Stimulated activated CD8-positive, alpha-beta memory T cell treated with anti-CD3 and anti-CD28 coated beads, Interleukin-7, amount 100 ng/mL, for 1 hour (primary cell): ENCODE measurements at places on chromosomes 11 and 22.

DNA sequence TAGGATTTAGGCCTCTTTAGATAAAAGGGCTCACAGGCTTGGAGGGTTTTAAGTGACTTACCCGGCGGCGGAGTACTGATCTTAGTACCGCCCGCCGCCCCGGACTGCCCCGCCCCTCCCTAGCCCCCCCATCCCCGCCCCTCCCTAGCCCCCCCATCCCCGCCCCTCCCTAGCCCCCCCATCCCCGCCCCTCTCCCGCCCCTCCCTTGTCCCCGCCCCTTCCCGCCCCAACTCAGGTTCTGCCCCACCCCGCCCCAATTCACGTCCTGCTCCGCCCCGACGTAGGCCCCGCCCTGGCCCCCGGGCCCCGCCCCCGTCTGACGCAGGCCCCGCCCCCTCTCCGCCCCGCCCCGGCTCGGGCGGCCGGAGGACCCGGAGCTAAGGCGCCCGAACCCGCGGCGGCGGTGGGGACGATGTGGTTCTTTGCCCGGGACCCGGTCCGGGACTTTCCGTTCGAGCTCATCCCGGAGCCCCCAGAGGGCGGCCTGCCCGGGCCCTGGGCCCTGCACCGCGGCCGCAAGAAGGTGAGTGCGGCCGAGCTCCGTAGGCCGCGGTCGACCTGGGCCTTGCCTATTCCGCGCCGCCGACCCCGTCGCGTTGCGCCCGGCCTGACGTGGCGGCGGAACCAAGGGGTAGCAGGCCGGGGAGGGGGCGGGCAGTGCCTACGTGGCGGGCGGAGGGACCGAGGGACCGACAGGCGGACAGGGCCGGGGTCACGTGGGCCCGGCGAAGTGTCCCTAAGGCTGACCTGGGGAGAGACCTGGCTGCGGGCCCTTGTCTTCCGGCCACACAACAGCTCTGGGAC lies at the start of gene SCYL1:
Gene SCYL1, plus strand, starts transcription at position 343 of the 805 bp plus-strand sequence. Its CDS starts 71 bp downstream, at position 414.
- peak; percentile 70 for DNase-seq

DNA sequence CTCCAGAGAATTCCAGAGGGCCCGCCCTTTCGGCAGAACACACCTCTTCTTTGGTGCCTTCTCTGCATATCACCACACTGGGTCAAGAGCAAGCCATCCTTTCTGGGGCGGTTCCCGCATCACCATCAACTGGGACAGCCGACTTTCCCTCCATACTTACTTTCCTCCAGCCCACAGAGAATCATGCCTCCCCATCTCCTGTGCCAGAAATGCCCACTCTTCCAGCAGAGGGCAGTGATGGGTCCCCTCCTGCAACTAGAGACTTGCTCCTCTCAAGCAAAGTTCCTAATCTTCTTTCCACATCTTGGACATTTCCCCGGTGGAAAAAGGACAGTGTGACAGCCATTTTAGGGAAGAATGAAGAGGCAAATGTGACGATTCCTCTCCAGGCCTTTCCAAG lies 157.7 kb downstream of the C11orf91 start:
- DNase-seq: no peak

DNA sequence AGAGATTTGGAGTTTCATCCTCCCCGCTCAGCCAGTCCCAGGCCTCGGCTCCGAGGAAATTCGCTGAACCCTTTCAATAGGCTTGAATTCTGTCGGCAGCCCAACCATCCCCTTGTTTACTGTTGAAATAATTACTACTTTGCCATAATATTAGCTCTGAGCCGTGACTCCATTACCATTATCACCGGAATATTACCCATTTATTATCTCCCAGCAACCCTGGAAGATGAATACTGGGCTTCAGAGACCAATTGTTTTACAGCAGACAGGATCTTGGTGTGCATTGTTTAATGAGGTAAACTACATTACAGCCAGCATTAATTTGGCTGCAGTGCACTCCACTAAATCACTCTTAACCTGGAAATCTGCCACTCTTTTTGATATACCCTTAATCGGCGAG lies 867.4 kb downstream of the NTM start:
- DNase-seq: no peak

DNA sequence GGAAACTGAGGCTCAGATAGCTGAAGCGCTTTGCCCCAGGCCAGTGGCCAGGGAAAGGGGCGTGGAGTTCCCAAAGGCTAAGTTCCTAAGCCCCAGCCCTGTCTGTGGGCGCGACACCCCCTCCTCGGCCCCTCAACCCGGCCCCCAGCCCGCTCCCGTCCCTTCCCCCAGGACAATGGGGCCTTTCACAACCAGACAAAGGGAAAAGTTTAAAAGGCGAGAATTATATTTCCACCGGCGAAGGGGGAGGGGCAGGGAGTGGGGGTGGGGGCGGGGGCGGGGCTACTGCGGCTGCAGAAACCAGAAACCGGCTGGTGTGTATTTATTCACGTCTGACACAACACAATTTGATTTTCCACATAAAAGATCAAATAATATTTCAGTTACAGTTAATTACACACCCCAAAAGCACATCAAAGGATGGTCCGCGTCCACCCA lies 192.1 kb downstream of the MN1 start:
- DNase-seq: no peak

GRCh38 chr11:72821920-72822799 lies 7.9 kb downstream of the ATG16L2 start:
- DNase-seq: peak; percentile 53
